ENCODE measurements at places on chromosomes 3 and 15. TPM values are rescaled to one million over a fixed set of nuclear protein-coding genes. Genes with fewer than 3 reads are reported as not detected.

The GOLGA6L4 gene
- 0.23 TPM for total RNA-seq

The PRSS50 gene
- 0.25 TPM for total RNA-seq

The TMC3 gene
- total RNA-seq: not detected

The NEK10 gene
- total RNA-seq: 0.70 TPM

The FGF7 gene
- total RNA-seq: not detected

The SV2B gene
- 0.08 TPM for total RNA-seq

The FRMD4B gene
- 22.5 TPM for total RNA-seq

The TMEM212 gene
- not detected for total RNA-seq

The UBA5 gene
- 51.9 TPM for total RNA-seq

The ATP6V1A gene
- 52.1 TPM for total RNA-seq

The ACTC1 gene
- 0.08 TPM for total RNA-seq

The WNT7A gene
- total RNA-seq: not detected

The GOLGA6L7 gene
- not detected for total RNA-seq

The RHCG gene
- 0.08 TPM for total RNA-seq

The SLC22A13 gene
- total RNA-seq: 0.14 TPM

The ATG3 gene
- 51.1 TPM for total RNA-seq

The RTP1 gene
- total RNA-seq: not detected

The UNC13C gene
- total RNA-seq: not detected

The SLC2A2 gene
- 506 TPM for total RNA-seq

The GOLGA6A gene
- total RNA-seq: 1.4 TPM

The FAN1 gene
- 17.1 TPM for total RNA-seq

The AGBL1 gene
- not detected for total RNA-seq

The MESP2 gene
- not detected for total RNA-seq

The DAZL gene
- not detected for total RNA-seq

The RNF111 gene
- total RNA-seq: 13.6 TPM

The RPLP1 gene
- total RNA-seq: 69.6 TPM

The DOCK3 gene
- total RNA-seq: 0.08 TPM

The NGRN gene
- total RNA-seq: 22.8 TPM

The CPNE4 gene
- not detected for total RNA-seq

The TRNT1 gene
- 18.2 TPM for total RNA-seq

The MRPL46 gene
- 16.1 TPM for total RNA-seq

The CIB2 gene
- total RNA-seq: 0.25 TPM

The ALDH1L1 gene
- 189 TPM for total RNA-seq

The VGLL3 gene
- 1.3 TPM for total RNA-seq

The C3orf49 gene
- total RNA-seq: not detected

The FANCD2OS gene
- not detected for total RNA-seq

The MYO9A gene
- 14.9 TPM for total RNA-seq

The CHL1 gene
- total RNA-seq: 8.1 TPM

The PRC1 gene
- total RNA-seq: 2.2 TPM

The OIP5 gene
- total RNA-seq: 0.17 TPM

The UBA3 gene
- total RNA-seq: 32.3 TPM

The ISLR gene
- total RNA-seq: 2.4 TPM

The SERP1 gene
- 254 TPM for total RNA-seq

The GAP43 gene
- total RNA-seq: not detected

The EFCC1 gene
- total RNA-seq: 1.0 TPM

The BLM gene
- 15.1 TPM for total RNA-seq

The ANKRD34C gene
- total RNA-seq: under 0.01 TPM

The THPO gene
- total RNA-seq: 6.0 TPM

The PAQR5 gene
- total RNA-seq: 0.19 TPM

The DLEC1 gene
- 0.17 TPM for total RNA-seq

The CISH gene
- total RNA-seq: 30.6 TPM

The FNDC3B gene
- total RNA-seq: 36.4 TPM

The WDR48 gene
- 24.9 TPM for total RNA-seq

The FAM3D gene
- total RNA-seq: not detected

The MAP1A gene
- 0.42 TPM for total RNA-seq

All from liver (tissue), 10 donors.